RCC 7860 (cell line): ENCODE measurements at places on chromosomes 2 and 18.

GRCh38 chr18:12694032-12694431 is 8.5 kb downstream of the CEP76 start:
- DNase-seq, result no peak

DNA sequence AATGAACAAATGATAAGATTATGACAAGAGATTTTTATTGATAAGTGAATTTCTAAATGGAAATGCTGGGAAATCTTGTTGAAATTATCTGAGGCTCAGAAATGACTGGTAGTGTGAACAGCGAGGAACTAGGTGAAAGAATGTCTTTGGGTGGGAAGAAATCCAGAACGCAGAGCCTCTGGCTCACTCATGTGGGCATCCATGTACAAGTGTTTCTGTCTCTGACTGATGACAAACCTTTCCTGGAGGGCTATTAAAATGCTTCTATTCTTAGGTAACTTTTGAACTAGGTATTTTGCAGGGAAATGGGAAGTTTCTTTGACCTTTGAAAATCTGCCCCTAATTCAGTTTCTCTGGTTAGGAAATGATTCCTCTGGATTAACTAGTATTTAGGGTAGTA is 598.6 kb downstream of the SLC4A3 start:
- DNase-seq, result no peak

DNA sequence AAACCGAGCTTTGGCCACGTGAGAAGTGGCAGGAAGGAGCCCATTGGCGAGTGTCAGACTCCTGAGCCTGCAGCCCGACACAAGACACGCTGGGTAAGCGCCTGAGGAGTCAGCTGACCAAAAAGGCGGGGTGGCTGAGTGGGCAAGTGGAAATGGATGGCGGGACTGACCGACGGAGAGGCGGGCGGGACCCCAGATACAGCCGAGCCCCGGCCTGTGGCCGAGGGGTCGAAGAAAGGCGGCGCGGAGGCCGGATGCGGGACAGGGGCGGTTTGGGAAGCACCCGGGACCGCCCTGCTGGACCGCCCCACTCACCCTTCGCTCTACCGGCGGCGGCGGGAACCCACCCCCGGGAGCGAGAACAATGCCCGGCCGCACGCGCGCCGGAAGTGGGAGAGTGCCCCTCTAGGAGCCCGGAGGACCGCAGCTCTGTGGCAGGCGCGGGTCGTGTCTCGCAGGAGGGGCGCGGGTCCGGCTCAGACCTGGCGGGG is 22.8 kb downstream of the ZSCAN30 start:
- DNase-seq, result no peak

GRCh38 chr2:112181571-112182290 is 43.5 kb downstream of the FBLN7 start:
- DNase-seq, result no peak

- DNase-seq, result no peak
These were observed 59.5 kb downstream of the SCN3A start for GRCh38 chr2:165144315-165144714.

DNA sequence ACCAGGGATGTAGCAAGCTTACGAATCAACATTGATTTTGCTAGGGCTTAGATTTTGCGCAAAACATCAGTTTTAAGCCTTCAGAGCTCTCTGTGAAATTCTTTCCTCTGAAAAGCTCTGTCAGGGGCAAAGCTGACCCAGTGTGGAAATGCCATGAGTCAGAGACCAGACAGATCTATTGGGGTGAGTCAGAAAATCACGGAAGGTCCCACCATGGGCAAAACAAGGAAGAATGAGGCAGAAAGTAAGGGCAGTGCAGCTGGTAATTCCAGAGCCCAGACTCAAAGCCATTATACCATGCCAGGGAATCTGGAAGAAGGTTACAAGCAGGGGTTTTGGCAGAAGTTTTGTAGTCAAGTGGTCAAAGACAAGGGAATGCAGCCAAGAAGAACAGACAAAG is 256.6 kb upstream of the CTAGE1 start:
- peak; percentile 80 for DNase-seq

DNA sequence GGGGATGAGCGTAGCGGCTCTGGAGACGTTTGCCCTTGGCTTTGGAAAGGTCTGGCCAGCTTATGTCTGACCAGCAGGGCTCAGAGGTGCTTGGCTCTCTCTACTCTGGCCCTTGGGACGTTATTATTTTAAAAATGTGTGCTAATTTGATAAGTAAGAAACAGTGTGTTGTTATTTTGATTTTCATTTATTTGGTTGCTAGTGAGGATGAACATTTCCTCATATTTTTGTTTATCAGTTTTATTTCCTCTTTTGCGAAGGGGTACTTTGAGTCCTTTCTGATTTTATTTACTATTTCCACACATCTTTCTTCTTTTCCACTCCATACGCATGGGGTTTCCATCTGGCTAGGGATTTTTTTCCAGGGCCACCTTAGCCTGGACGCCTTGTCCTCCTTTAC is 11.4 kb downstream of the CXCR4 start:
- DNase-seq, result no peak

DNA sequence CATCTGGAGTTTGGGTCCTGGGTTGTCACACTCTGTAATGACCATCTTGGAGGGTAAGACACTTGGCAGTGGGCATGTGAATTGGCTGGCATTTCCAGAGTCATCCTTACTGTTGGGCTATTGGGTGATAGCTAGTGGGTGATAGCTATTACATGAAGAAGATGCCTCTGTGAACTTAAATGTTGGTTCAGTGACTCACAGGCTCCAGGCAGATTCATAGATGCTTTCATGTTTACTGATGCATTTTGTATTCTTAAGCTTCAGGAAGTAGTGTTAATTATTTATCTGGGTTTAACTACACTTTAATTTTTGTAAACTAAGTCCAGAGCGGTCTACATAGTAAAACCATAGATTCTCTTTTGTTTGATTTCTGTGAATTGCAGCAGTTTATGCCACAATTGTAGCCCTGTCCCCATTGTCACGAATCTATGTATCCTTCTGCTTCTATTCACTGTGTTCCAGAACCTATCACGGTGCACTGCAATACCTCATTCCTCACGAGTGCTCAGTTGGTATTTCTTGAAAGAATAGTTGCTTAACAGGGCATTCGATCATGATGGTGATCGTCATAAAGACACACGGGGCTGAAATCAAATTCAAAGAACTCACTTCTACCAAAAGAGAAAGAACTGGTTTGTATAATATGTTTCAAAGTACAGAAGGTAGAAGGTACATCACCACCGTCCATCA is 79.7 kb downstream of the GBX2 start:
- DNase-seq, result peak; percentile 14

DNA sequence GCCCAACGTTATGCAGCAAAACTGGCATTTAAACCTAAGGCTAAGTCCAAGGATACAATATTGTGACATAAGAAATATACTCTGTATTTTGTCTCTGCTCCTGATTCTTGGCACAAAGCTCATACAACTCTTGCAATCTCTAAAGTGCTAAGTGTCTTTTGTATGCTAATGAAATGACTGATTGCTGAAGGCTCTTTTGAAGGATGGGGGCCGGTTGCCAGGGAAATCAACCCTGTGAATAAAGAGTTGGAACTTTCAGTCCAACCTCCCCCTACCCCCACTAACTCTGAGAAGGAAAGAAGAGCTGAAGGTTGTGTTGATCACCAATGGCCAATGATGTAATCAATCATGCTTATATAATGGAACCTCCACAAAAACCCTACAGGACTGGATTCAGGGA is 40.3 kb downstream of the SESTD1 start:
- no peak for DNase-seq
